Motor neuron (in vitro differentiated cells): ENCODE measurements at places on chromosomes 11 and 22. TPM values are rescaled to one million over a fixed set of nuclear protein-coding genes. Genes with fewer than 3 reads are reported as not detected.

- no peak for ATAC-seq
These were observed 29.3 kb downstream of the OR8B12 start for GRCh38 chr11:124514131-124514530.

Gene MUC5B
- total RNA-seq, result 1.9 and 2.2 TPM in 2 replicates

GRCh38 chr11:11069841-11070835 is 212.3 kb upstream of the ZBED5 start:
- ATAC-seq, result peak; percentile 81

DNA sequence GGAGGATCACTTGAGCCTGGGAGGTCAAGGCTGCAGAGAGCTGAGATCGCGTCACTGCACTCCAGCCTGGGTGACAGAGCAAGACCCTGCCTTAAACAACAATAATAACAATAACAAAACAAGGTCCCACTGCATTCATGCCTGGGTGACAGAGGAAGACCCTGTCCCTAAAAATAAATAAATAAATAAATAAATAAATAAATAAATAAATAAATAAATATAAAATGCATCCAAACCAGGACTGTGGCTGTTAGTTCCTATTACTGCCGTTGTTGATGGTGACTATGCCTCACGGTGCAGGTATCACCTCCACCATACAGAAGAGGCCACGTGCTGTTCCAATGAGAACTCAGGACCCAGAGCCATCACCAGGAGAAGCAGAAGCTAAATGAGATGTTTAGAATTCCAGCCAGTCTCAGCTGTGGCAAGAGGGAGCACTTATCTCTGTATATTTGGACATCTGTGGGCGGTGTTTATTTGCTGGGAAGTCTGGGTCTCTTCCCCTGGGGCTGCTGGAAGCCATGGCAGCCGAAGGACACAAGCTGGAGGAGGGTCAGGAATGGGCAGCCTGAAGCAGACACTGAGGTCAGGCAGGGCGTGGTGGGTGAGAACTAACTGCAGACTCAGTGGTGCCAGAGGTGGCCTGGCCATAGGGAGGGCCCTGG is 21.6 kb downstream of the C11orf86 start:
- no peak for ATAC-seq

- ATAC-seq, result no peak
These were observed 130.4 kb downstream of the UVRAG start for GRCh38 chr11:75945446-75945845.

DNA sequence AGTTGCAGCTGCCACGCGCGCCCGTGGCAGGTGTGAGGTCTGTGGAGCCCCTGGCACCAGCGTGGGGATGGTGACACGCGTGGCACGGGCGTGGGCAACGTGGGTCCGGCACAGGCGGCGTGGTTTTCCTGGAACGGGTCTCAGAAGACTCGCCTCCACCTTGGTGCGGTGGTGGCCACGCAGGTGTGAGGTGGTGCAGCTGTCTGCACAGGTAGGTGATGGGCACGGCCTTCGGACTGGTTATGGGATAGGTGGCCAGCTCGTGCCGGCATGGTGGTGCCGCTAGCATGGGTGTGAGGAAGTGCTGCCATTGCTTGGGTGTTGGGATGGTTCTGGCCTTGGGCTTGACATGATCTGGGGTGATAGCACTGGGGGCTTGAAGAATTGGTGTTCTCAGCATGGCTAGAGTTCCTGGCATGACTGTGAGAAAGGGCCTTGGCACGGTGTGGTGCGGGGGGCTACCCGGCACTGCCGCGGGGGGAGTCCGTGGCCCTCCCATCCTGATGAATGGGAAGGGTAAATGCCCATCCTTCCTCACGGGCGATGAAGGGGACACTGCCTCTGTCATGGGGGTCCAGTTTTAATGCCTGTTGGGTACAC is 531 bp downstream of the DAGLA start:
- ATAC-seq, result no peak

DNA sequence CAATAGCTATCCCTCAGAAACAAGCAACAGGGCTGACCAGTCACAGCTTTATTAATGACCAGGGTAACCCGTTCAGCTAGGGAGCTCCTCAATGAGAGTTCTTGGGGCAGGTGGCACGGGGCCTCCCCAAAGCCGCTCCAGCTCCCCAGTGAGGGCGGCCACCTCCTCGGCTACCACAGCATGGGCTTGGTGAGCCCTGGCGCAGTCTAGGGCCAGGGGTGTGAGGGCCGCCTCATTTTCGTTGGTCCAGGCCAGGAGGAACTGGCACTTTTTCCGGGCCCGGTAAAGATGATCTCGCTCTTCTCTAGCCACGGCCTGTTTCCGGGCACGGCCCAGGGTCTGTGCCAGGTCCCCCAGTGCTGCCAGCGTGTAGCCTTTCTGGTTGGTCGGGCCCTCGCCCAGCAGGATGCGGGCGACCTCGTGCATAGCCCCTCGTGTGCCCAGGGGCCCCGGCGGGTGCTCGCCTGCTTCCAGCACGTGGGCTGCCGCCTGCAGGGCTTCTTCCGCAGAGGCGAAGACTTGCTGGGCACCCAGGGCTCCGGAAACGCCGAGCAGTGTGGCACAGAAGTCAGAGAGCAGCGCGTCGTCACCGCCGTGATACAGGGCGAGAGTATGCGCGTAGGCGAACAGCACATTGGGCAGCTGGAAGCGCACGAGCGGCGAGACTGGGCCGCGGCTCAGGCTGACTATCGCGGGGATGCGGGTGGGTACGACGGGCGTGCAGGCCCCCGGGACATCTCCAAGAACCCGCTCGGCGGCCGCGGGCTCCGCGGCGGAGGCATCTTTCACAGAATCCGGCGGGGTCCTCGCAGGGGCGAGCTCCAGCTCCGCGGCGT is 913 bp downstream of the ZNHIT2 start:
- ATAC-seq, result peak; percentile 9

GRCh38 chr22:32448980-32449379 is 15.3 kb downstream of the BPIFC start:
- no peak for ATAC-seq

DNA sequence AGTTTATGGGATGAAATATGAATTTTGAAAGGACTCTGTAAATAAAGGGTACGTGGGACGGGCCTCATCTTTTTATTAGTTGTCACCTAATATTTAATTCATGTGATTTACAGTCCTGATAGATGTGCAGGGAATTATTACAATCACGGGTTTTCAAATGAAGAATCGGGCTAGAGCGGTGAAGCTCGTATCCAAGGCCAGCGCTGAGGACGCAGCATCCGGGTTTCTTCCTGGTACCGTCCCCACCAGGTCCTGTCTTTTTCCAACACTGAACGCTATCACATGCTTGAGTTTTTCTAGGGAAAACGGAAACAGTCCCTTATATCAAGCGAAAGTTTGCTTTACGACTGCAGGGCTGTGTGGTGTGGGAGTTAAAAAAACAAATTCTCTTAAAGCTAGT is 787 bp downstream of the SMDT1 start:
- ATAC-seq, result no peak

GRCh38 chr11:66579017-66579606 is 10.7 kb upstream of the CTSF start:
- peak; percentile 42 for ATAC-seq

DNA sequence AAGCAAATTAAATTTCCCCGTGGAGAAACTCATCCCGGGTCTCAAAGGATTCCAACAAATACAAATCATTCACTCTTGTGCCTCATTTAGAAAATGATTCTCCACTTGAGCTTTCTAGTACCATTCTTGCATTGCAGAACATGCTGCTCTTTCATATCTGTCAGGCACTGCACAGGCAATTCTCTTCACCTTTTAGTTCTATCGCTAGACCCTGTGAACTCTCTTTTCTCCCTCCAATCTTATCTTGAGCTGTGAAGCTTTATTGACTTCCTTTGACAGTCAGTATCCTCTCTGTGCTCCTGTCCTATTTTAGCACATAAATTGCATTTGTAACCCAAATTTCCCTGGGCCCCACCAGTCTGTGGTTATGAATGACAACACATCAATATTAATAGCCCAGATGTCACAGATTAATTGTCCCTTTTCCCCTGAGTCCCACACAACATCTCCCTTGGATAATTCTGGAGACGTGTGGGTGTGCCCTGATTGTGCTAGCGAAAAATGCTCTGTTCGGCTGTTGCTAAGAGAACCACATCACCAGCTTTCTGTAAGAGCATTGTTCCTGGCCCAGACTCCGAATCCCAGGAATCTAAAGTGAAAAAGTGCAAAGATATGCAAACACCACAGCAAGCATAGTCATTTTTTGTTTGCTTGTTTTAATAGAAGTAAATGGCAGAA is 22.4 kb upstream of the SC5D start:
- peak; percentile 67 for ATAC-seq

Gene NFAM1
- 0.72 and 2.0 TPM in 2 replicates for total RNA-seq

DNA sequence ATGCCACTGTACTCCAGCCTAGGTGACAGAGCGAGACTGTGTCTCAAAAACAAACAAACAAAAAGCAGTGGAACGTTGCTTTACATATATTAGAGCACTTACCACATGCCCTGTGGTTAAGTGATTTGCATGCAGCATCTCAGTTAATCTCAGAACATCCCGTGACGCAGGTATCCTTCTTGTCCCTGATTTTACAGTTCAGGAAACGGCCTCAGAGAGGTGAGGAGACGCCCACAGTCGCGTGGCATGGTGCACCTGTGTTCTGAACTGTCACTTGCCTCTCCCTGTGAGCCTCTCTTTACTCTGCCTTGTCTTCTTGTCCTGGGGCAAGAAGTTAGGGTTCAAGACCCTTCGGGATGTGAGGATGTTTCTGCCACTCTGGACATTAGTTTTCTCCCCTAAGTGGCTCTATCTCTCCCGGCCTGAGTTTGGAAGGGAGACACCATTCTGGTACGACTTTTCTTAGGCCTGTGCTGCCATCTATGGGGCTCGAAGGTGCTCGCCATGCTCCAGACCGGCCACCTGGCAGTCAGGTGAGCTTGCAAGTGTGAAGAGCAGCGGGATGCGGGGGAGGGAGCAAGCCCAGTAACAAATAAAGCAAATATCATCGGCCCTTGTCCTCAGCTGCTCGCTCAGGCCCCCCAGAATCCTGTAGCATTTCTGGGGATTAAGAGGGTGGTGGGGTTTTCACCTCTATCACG is 25.6 kb downstream of the YWHAH start:
- ATAC-seq, result peak; percentile 72

DNA sequence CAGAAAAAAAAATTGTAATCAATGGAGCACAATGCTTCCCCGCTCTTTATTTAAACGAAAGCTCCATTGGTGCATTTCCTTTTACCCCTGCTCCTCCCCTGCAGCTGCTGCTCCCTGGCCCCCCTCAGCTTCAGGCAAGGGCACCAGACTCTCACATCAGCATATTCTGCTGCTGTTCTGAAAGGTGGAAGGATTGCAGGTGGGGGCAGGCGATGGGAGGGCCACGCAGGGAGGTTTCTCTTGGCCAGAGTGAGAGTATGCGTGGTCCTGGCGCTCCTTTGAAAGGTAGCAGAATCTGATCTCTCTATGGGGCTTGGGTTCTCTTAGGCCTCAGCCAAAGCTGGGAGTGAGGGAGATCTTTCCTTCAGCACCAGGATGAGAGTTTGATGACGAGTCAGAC is 240.9 kb upstream of the CADM1 start:
- peak; percentile 65 for ATAC-seq

Gene NPTXR
- total RNA-seq, result 1.5 and 2.1 TPM in 2 replicates

DNA sequence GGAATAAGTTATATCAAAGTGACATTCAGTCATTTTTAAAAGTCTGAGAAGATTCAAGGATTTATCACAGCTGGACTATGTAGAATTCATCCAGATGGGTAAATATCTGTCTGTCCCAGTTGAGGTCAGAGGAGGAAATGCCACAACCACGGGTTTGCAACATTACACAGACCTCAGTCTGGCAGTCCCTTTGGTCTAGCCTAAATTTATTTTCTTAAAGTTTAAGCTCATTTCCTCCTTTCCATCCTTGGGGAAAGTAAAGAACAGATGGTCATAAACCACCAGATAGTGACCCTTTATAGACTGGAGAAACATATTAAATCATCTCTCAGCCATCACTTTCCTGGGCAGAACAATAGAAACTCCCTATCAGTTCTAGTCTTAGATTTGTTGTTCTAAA is 238.4 kb upstream of the DDI1 start:
- ATAC-seq, result no peak

DNA sequence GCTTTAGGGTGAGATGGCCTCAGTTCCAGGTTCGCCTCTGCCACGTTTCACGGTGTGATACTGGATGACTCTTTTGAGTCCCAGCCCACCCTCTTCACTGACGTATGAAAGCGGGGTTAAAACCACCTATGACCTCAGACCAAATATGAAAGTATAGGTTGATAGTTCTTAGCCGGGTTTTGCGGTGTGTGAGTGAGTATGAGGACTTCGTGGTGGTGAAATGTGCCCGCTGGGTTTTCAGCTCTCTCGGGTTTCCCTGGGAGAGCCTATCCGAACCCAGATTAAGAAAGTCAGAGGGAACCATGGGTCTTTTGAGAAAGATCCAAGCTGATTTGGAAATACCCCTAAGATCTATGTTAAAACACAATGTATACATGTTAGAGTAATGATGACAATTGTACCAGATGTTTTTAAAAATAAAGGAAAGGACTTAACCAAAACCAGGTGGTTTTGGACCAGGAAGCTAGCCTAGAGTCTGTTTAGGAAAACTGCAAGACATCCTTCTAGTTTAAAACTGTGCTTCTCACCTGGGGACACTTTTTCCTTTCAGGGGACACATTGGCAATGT is 25.8 kb upstream of the ST3GAL4 start:
- no peak for ATAC-seq

- no peak for ATAC-seq
These were observed 3.0 kb downstream of the PRG2 start for GRCh38 chr11:57387289-57388030.

GRCh38 chr11:67312187-67313021 is 9.1 kb downstream of the SSH3 start:
- ATAC-seq, result no peak

DNA sequence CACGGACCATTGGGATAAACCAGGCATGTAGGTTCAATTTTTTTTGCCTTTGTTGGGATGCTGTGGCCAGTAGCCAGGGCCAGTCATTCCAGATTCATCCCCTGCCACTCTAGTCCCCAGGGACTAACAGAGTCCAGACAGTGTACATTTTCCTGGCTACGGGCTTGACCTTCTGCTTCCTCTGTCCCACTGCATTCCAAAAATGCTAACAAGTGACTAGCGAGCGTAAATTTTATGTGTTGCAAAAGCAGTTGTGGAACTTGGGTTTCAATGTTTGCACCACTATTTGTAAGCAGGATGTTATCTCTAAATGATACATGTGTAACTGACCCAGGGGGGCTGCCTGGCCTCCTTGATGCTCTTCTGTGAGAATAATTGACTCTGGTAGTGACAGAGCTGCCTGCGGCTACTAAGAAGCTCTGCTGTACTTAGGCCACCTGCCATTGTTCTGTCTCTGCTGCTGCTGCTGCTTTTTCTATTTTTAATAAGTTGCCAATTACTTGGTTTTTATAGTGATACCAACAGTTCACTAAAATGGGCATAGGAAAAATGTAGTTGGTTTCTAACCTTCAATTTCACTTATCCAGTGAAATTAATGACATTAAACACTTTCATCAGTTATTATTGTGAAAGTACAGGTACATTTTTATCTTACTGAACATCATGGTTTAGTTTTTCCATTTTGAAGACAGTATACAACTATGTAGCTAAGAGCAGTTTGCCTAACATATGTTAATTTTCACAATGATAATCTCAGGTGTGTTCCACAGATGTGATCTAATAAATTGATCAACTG is 26.8 kb downstream of the TNRC6B start:
- peak; percentile 70 for ATAC-seq

- no peak for ATAC-seq
These were observed 80.1 kb downstream of the PACS1 start for GRCh38 chr11:66150140-66150539.

GRCh38 chr11:122201106-122201505 is 85.1 kb upstream of the BLID start:
- no peak for ATAC-seq
